ENCODE measurements at places on chromosomes 4 and X. TPM values are rescaled to one million over a fixed set of nuclear protein-coding genes. Genes with fewer than 3 reads are reported as not detected.

Gene F8A2
- not detected for total RNA-seq

Gene SRPX2
- 12.0 TPM for total RNA-seq

Gene DOK7
- 7.1 TPM for total RNA-seq

Gene HMX1
- total RNA-seq, result 7.5 TPM

Gene UGT2B17
- not detected for total RNA-seq

Gene GAGE12C
- not detected for total RNA-seq

Gene CYTL1
- not detected for total RNA-seq

Gene CENPVL1
- not detected for total RNA-seq

Gene PCDH7
- not detected for total RNA-seq

Gene NAP1L3
- not detected for total RNA-seq

Gene RRAGB
- total RNA-seq, result 6.5 TPM

Gene NXT2
- total RNA-seq, result 28.2 TPM

Gene DUSP9
- 8.6 TPM for total RNA-seq

Gene SUV39H1
- 4.1 TPM for total RNA-seq

Gene C4orf51
- not detected for total RNA-seq

Gene CFAP97
- total RNA-seq, result 24.3 TPM
